Activated T-helper 1 cell treated with Interleukin-2 at 50 U/mL for 16 hours (primary cell): ENCODE measurements at places on chromosomes 2 and 18.

GRCh38 chr2:238905224-238905623 is 57.3 kb downstream of the TWIST2 start:
- no peak for DNase-seq

- no peak for DNase-seq
These were observed 150.4 kb downstream of the PIK3C3 start for GRCh38 chr18:42105394-42105793.

DNA sequence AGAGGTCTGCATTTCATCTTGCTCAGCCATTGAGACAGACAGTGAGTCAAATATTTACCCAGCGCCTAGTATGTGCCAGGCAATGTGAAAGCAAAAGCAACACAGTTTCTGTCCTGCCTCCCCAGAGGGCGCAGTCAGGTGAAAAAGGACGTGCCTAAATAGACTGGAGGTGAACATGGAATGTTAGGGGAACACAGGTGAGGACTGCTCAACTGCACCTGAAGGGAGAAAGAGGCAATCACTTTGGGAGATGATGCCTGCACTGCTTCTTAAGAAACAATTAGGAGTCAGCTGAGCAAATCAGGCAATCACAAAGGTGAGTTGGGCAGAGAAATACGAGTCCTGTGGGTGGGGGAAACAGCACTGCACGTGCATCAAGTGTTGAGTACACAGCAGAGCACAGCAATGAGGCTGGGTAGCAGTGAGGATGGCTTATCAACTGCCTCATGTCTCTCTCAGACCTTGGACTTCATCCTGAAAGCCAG is 218.3 kb upstream of the SMAD7 start:
- DNase-seq, result no peak

GRCh38 chr2:152393377-152393776 is 58.4 kb downstream of the FMNL2 start:
- no peak for DNase-seq

DNA sequence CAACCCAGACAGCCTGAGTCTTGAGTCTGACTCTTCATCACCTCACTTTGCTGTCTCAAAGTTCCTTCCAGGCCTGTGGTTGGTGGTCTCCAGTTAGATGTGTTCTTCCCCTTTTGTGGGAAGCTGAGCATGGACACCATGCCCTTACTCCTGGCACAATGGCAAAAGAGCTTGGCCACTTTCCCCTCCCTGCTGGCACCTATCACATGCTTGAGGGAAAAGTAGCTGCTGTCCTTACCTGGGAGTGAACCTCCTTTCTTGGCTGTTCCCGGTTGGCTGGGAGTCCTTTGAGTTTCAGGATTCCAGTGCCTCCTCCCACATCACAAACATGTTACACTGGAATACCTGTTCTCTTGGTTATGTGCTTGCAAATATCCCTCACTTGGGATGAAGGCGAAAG is 97.8 kb downstream of the GATA6 start:
- no peak for DNase-seq

- DNase-seq, result no peak
These were observed 12.1 kb downstream of the BBS5 start for GRCh38 chr2:169491378-169491777.
